ENCODE measurements at places on chromosomes 3 and 15.

- DNase-seq = no peak
Observed at GRCh38 chr15:75416584-75416983, 34.9 kb downstream of the SIN3A start.

DNA sequence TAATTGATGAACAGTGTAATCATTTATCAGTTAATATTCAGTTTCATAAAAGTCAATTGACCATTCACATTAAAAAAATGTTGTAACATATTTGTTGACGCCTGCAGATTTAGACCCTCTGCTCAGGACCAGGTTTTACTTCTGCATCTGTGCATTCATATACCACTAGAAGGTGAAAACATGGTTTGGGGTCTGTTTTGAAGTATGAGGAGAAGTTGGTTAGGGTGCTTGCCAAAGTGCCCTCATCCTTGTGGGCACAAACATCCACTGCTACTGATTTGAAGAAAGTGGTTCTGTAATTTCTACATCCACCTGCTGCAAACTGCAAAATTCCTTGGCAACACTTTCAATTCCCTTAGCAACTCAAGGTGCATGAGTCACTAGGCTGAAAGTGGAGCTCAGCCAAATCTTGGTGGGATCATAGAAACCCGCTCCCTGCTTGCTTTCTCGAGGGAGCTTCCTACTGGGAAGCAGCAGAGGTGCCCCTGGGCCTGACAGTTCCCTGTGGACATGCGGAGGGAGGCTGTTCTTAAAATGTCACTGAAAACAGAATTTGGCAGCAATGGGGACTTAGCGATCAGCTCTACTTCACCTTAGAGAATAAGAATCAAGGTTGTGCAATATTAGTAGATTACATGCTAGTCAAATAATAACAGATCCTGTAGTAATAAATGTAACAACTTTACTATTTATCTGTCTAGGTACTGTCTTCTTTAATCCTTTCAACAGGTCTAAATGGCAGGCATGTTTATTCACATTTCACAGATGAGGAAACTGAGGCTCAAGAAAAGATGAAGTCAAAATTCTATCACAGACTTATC is 301.0 kb upstream of the TBL1XR1 start:
- DNase-seq = no peak

GRCh38 chr3:79521221-79521848 is 246.5 kb downstream of the ROBO1 start:
- DNase-seq = no peak

GRCh38 chr3:116607205-116607604 is 102.4 kb upstream of the TUSC7 start:
- no peak for DNase-seq

DNA sequence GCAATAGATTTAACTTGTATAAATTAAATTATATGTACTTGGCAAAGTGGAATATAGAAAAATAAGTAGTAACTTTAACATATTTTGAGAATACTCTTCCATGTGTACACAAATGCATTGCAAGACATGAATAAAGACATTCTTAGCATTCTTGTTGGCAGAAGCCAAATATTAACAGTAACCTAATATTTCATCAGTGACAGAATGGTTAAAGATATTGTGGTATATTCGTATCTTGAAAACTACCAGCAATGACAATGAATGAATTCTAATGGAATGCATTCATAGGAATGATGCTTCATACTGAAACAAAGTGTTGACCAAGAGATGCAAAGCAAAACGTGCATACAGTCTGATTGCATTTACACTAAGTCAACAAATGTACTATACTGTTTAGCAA is 524.7 kb downstream of the GRM7 start:
- DNase-seq = no peak

GRCh38 chr15:36682101-36682500 is 102.7 kb downstream of the CDIN1 start:
- no peak for DNase-seq

- DNase-seq = peak; percentile 12
Observed at GRCh38 chr15:70376031-70376928, 278.6 kb upstream of the TLE3 start.

GRCh38 chr3:154684021-154684420 is 254.0 kb upstream of the GPR149 start:
- no peak for DNase-seq

DNA sequence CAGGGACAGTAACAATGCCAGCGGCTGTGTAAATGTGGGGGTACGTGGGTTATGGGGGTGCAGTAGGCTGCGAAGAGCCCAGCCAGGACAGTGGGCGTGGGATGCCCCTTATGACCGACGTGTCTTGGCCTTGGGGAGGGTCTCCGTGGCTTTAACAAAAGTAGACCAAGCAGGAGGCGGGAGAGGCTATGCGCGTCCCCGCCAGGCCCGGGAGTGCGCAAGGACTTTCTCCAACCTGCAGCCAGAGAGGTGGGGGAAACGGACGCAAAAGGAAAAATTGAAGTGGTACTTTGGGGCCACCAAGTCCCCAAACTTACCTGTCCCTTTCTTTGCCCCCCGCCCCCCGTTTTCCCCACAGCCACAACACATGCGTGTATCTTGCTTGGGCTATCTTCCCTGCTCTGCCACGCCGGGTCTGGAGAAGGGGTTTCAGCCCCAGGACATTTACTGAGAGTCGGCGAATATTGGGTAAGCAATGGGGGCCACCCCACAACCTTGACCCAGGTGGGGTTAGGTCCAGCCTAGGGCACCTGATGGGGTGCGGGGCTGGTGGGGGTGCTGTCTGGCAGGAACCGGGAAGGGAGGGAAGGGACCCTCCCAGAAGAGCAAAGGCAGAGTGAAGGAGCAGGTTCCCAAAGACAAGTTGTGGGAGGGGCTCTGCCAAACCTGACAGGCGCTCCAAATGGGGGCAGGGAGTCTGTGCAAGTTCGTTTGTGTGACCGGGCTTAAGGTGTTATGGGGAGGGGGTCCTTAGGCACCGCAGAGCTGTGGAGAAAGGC is 652 bp downstream of the ISLR2 start:
- no peak for DNase-seq

- DNase-seq = no peak
Observed at GRCh38 chr3:177589911-177590381, 392.7 kb upstream of the TBL1XR1 start.

- DNase-seq = no peak
Observed at GRCh38 chr3:17632401-17633100, 109.9 kb downstream of the TBC1D5 start.

GRCh38 chr3:57068437-57069089 is 8.1 kb downstream of the SPATA12 start:
- peak; percentile 52 for DNase-seq

GRCh38 chr3:173340626-173341025 is 56.9 kb upstream of the NLGN1 start:
- DNase-seq = no peak

DNA sequence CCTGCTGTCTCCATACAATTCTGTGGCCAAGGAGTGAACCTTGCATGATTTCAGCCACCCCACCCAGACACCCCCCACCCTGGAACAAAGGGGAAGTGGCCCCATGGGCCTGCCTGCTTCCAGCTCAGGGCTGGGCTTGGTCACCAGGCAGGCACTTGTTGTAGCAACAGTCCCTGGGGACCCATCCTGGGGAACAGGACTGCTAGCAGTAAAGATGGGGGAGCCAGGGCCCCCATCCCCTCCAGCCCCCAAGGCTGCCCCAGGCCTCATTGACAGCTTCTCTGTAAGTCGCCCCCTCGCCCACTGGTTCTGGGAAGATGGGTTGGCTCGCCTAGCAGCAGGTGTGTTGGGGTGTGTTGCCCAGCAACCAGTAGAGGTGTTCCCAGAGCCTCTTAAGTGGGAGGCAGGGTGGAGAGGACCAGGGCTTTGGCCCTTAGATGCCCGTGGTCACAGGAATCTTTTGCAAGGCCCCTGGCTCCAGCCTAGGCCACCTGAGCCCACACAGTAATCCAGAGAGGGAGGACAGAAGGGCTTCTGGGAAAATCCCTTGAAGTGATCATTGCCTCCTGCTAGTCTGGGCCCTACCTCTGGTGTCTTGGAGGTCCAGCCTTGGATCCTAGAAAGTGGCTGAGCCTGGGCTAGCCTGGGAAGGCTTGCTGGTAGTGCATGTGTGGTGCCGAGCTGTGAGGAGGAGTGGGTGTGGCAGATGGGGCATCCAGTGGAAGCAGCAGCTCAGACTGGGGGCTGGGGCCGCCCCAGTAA is 48.9 kb downstream of the CYP11A1 start:
- DNase-seq = no peak

DNA sequence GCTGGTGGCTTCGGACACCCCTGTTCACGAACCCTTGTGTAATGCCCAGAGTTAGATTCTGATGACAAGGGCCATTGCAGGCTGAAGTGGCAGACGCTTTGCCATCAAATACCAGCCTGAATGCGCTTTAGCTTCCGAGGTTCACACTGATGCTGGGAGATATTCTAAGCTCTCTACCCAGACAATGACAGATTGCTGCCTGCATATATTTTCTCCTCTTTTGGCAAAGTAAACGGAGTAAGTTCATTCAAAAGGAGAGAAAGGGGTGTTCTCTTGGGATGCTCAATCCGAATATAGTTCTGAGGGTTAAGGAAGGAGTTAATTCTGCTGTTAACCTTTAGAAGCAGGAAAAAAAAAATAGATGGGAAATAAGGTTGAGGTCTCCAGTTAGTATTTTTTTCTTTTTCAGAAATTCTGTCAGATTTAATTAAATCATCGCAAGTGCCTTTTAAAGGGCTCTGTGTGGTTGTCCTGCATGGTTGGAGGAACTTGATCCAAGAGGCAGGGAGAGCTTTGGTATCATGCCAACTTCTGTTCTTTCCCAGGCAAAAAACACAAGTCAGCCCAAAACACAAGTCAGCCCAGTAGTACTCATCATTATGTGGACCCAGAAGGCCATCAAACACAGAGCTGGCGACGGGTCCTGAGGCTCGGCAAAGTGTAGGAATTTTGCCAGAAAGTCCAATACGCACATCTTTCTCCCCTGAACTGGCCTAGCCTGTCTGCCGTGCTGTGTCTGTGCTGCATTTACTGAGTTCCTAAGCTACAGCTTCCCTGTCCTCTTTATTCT is 70.9 kb upstream of the ST8SIA2 start:
- no peak for DNase-seq

- DNase-seq = no peak
Observed at GRCh38 chr3:88773766-88774165, 333.7 kb upstream of the EPHA3 start.

DNA sequence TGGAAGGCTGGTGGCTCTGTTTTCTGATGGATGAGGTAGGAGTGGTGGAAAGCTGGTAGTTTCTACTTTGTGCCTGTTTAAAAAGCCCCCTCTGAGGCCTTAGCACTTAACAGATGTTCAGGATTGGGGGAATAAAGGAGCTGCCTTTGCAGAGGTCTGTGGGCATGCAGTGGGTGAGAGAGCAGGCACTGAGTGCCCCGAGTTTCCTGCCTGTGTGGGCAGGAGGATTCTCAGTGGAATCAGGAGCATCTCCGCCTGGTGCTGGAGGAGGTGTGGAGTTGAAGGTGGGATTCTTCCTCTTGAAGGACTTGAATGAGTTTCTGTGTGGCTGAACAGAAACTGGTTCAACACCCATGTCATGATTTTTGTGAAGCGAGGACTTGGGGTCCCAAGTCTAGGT is 74.3 kb downstream of the IGF1R start:
- no peak for DNase-seq

DNA sequence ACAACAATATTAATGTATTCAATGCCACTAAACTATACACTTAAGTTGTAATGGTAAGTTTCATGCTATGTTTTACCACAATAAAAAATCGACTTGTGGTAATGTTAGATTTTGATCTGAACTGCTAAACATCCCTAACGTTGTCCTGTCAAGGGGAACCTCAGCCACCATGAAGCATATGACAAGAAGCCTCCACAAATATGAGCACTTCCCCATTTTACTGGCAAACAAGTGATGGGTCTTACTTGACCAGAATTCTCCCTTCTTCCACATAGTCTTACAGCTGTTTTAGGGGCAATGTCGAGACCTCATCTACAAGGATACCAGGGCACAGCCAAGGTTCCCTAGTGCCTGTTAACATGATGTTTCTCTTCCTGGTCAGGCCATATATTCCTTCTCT is 124.2 kb upstream of the ABI3BP start:
- no peak for DNase-seq

- no peak for DNase-seq
Observed at GRCh38 chr15:89823836-89824606, 9.4 kb upstream of the ANPEP start.

DNA sequence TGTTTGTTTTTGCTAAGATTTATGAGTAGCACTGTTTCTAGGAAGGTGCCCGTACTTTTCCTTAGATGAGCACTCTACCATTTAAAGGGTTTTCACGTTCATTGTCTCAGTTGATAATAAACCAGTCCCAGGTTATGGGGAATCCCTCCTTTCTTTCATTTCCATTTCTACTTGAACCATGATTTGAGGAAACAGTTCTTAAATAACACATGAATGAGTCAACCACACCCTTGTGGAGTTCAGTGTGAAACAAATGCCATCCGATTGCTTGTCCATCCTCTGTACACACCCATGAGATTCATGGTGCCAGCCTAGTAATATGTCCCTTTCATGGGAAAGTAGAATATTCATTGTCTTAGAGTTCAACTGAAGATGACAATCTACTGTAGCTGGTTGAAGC is 23.1 kb downstream of the CMTM8 start:
- DNase-seq = no peak

DNA sequence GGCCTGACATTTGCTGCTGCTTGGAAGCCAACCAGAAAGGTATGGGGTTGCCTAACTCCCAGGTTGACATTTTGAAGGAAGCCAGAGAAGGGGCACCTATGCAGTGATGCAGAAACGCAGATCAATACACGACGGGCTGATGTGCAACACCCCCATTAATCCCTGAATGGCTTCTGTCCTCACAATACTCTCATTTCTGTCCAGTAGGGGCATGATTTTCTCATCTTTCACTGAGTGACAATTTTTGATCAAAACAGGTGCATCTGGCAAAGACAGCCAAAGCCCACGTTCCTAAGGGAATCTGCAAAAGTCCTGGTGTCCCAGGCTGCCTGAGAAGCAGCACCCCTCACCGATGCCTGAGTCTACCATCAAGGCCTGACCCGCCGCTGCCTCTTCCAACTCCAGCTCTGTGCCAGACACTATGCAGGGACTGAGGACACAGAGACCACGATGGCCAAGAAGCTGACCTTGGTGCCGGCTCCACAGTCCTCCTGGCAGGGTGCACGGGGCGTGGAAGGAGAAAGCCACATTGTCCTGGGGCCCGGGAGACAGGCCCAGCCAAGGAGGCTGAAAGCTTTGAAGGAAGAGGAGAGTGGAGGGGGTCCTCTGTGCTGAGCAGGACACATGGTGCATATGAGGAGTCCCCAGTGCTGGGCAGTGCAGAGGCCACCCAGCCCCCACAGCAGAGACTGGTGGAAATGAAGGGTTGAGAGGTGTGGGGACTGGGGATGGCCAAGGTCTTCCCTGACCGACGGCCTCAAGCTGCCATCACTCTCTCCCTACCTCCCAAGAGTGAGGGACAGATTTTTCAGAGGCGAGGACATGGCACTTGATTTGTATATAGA is 159.6 kb downstream of the NUP210 start:
- no peak for DNase-seq

- no peak for DNase-seq
Observed at GRCh38 chr3:113096188-113096892, 105.6 kb downstream of the GTPBP8 start.

DNA sequence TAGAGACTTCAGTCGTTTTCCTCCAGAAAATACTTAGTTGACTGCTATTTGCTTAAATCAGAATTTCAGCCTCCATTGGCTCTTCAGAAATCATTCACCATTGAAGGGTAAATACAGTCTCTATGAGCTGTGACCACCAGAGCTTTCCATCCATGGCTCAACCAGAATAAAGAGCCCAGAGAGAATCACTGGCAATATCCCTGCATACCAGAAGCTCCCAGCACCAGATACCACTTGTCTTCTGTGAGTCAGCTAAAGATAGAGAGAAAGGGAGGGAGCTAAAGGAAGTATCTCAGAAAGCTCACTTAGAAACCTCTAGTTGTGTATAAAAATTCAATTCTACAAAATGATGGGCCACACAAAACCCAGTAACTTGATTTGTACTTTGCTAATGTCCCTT is 115.2 kb upstream of the TMCO5A start:
- DNase-seq = no peak
